Left renal pelvis (tissue), 4 donors: ENCODE measurements at places on chromosomes 7 and 10. TPM values are rescaled to one million over a fixed set of nuclear protein-coding genes. Genes with fewer than 3 reads are reported as not detected.

The BTBD16 gene
- 0.08 TPM for polyA plus RNA-seq

The MGAM2 gene
- polyA plus RNA-seq = 0.57 TPM

The INHBA gene
- polyA plus RNA-seq = 9.1 TPM

The CDNF gene
- polyA plus RNA-seq = 2.4 TPM

The BAMBI gene
- 46.6 TPM for polyA plus RNA-seq

The UCMA gene
- polyA plus RNA-seq = not detected

The LRMDA gene
- 7.8 TPM for polyA plus RNA-seq

The PTPRN2 gene
- 9.2 TPM for polyA plus RNA-seq

The SEMA3D gene
- polyA plus RNA-seq = 68.9 TPM

The IFIT5 gene
- polyA plus RNA-seq = 14.1 TPM

The MINDY3 gene
- 42.6 TPM for polyA plus RNA-seq

The DIP2C gene
- polyA plus RNA-seq = 18.8 TPM

The LANCL2 gene
- 27.1 TPM for polyA plus RNA-seq

The NEUROD6 gene
- polyA plus RNA-seq = not detected

DNA sequence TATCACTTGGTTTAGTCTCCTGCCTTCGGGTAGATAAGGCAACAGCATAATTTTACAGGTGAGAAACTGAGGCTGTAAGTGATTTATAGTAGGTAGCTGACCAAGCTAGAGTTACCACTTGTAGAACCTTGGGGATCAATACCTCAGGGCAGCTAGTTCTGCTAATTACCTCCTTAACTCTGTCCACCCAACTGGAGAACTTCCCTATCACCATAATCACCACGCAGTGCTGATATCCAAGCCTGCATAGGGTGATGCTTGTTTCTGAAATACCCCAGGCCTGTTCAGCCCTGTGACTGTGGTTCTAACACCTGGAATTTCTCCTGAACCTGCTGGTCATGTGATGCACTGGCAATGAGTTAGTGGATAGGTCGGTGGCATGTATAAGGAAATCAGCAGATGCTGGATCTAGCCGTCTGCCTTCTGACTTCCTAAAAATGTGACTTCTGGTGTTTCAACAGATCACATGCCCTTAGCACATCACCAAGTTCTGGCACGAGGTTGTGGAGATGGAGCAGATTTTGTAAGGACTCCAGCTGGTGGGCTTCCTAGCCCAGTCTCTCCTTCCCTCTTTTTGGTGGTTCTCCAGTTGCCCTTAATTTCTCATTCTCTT is 15.3 kb downstream of the PLAU start:
- DNase-seq = no peak

DNA sequence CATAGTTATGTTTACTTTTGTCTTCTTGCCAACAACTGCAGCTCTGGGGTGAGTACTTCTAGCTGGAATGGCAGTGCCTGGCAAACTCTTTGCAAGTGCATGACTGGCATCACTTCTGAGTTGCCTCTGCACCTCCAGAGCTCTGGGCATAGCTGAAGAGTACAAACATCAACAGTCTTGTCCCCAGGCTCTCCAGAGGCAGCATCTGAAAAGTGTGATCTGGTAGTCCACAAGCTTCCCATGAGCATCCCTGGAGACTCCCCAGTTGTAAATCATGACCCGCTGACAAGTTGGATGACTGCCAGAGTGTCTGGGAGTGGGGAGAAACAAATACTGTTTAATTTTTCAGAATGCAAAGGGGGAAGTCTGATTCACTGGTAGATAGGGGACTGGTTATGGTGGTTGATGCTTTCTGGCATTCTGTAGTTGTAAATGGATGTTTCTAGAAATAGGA is 138.9 kb upstream of the CDK13 start:
- DNase-seq = peak; percentile 42

DNA sequence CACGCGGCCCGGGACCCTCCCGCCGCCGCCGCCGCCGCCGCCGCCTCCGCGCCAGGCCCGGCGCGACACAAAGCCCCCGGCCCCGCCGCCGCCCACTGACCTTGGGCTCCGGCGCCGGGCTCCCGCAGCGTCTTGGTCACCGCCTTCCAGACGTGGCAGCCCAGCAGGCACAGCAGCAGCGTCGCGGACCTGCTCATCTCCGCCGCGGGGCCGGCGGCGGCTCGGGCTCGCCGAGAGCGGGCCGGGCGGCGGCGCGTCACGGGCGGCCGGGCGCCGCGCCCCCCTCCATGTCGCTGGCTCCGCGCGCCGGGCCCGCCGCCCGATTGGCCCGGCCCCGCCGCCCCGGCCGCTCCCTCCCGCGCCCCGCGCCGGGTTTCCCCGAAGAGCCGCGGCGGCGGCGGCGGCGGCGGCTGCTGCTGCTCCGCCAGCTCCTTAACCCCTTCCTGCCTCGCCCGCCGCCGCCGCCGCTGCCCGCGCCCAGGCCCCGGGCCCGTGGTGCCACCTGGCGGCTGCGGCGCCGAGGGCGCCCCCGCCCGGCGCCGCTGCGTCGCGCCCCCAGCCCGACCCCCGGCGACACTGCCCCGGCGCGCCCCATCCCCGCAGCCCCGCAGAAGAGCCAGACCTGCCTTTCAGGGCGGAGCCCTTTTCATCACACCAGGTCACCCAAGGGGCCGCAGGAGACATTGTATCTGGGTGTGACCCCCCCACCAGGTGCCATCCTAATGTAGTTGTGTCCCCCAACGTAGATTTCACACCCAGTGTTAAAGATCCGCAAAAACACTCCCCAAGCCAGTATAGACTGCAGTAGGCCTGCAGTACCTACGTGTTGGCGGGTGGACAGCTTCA is at the start of gene FAM171A1:
Gene FAM171A1, minus strand, starts transcription at position 434 of the 846 bp plus-strand sequence. Its CDS starts 237 bp downstream, at position 197.
- DNase-seq = no peak

DNA sequence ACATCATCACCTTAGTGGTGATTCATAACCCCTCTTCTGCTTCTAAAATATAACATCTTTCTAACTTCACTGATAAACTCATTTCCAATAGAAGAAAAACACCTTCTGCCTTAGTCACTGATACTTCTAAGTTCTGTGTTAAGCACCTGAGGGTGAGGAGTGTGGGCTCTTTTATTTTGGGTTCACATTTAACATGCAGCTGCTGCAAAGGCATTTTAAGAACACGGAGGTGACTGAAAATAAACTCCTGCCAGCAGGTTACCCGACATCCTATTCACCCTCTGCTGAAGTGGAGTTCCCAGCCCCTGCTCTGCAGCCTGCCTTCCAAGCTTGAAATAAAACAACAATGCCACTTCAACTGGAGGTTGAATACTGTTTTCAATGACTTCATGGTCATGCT is 202.9 kb upstream of the PLXNA4 start:
- DNase-seq = no peak

- no peak for DNase-seq
These were observed 77.5 kb downstream of the MGMT start for GRCh38 chr10:129544205-129545202.

DNA sequence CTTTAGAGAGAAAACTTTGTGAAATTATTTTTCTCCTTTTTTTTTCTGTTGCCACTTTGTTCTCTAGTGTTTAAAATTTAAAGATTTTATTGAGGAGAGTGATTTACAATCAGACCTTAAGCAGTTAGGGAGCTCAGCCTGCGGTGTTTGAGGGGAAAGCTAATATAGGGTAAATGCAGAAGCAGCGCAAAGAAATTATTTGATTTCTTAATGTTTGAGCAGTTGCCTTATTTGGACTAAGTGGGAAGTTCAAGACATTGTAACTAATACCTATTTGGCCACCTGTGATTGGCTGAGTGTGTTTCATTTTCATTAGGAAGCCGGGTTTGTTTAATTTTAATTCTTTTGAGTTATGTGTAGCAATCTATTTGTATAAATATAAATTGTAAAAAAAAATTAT is 25.3 kb downstream of the WAC start:
- no peak for DNase-seq

DNA sequence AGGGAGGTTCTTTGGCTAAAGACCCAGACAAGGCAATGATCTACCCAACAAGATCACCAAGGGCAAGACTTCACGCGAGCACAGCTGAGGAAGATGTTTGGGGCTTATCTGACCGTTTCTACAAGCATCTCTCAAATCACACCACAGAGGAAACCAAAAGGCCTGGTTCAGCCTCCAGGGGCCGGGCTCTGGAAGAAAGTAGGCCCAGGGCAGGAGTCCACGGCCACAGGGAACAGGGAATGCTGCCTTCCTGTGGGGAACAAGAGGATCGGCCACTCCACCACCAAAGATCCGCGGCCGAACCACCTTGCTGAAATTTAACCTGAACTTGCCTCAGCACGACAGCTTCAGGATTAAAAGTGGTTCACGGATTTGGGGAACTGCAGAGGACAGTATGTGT is 332.5 kb downstream of the PTPRN2 start:
- DNase-seq = no peak

- no peak for DNase-seq
These were observed 5.7 kb downstream of the DNAJC2 start for GRCh38 chr7:103338864-103339263.

DNA sequence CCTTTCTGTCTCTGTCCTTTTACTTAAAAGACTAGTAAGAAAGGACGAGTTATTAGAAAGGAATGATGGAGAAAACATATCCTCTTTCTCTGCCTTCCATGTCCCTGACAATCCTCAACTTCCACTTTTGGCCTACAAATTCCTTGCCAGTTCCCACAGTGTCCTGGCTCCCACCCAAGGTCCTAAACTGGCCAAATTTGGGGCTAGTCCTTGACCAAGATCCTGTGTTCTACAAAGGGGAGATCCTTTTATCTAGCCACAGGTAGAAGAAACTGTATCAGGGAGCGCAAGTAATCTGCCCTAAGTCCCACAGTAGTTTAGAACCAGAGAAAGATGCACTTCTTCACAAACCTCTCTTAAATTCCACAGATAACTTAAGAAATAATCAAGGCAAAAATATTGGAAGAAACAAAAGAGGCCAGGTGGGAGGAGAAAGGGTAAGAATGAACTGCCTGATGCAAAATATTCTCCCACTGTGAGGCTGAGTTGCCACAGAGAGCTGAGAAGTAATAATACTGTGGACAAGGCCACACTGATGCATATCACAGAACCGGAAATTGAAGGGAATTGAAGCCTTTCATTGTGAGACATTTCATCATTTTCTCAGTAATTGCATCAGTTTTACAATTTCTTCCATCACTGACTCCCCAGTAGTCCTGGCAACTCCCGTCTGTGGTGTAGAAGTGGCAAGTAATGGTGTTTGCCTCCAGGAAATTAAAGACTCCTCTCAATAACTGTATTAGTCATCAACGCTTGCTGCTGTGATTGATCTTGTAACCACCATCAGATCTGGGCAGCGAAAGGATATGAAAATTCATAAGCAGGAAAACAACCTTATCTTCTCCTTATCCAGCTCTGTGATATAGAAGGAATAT is 47.2 kb downstream of the DNAJC12 start:
- DNase-seq = no peak

DNA sequence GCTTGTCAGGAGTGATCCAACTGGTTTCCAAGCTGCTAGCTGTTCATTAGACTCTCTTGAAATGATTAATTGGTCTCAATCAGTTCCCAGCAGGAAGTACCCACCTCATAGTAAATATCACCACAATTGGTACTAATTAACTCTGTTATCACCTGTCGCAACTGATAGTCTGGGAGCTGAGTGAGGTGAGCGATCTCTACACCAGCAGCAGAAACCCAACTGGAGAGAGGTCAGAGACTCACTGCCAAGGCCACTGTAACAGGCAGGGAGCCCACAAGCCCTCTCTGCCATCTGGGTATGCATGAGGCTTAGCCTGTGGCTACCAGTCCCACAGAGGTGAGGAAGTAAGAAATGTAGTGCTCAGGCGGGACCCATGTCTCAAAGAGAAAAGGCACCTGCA is 245.5 kb downstream of the DYNC1I1 start:
- no peak for DNase-seq

DNA sequence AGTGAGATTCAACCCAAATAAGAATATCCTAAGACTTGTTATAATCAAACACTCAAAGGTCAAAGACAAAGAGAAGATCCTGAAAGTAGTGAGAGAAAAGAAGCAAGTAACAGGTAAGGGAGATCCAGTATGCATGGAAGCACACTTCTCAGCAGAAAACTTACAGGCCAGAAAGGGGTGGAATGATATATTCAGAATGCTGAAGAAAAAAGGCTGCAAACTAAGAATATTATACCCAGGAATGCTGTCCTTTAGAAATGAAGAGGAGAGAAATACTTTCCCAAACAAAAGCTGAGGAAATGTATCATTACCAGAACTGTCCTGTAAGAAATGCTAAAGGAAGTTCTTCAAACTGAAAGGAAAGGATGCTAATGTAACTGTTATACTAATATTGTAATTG is 12.6 kb upstream of the ZNF746 start:
- DNase-seq = no peak

GRCh38 chr7:29192323-29192722 is 2.3 kb upstream of the CHN2 start:
- no peak for DNase-seq

DNA sequence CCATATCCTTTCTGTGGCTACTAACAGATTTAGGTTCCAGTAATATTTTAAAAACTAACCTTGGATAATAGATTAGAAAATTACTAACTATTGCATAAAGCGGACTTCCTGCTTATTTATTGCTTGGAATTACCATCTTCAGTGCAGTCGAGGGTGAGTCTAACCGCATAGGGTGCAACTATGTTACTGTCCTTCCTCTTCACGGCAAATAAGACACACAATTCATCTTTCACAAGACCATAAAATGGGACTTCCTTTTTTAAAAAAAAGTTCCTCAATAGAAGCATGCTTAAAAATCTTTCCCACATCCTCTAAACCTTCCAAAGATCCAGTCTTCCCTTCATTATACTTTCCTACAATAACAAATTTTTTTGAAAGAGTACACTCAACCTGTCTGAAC is 2.1 kb downstream of the SLC25A40 start:
- DNase-seq = no peak

GRCh38 chr10:11204351-11204942 is 186.8 kb downstream of the CELF2 start:
- peak; percentile 35 for DNase-seq

DNA sequence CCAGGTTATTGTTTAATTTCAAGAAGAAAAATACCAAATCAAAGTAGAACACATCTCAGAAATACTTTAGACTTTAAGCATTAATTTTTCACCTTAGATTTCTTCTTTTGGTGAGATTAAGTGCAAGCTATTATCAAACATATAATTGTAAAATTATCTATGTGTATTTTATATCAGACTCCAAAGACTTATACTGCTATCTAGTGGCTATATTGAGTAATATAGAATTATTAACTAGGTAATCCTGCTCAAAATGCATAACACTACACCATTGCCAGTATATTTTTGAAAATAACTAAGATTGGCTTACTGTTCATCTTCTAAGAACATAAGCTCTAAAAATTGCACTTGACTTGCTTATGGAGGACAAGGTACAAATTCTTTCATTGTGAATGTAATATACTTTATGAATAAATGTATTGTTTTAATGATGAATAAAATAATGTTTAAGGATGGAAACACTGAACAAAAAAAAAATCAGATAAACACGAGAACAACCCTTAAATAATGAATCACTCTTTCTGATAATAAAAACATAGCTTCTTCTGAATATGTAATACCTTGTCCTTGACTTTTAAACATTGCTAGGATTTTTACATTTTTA is 86.7 kb upstream of the GNAI1 start:
- DNase-seq = no peak

- no peak for DNase-seq
These were observed 33.4 kb downstream of the ADAP1 start for GRCh38 chr7:921071-921461.

GRCh38 chr10:101781655-101781983 is 1.6 kb downstream of the NPM3 start:
- no peak for DNase-seq
